Suprapubic skin (tissue), 4 donors: ENCODE measurements at places on chromosomes 2 and 18. TPM values are rescaled to one million over a fixed set of nuclear protein-coding genes. Genes with fewer than 3 reads are reported as not detected.

DNA sequence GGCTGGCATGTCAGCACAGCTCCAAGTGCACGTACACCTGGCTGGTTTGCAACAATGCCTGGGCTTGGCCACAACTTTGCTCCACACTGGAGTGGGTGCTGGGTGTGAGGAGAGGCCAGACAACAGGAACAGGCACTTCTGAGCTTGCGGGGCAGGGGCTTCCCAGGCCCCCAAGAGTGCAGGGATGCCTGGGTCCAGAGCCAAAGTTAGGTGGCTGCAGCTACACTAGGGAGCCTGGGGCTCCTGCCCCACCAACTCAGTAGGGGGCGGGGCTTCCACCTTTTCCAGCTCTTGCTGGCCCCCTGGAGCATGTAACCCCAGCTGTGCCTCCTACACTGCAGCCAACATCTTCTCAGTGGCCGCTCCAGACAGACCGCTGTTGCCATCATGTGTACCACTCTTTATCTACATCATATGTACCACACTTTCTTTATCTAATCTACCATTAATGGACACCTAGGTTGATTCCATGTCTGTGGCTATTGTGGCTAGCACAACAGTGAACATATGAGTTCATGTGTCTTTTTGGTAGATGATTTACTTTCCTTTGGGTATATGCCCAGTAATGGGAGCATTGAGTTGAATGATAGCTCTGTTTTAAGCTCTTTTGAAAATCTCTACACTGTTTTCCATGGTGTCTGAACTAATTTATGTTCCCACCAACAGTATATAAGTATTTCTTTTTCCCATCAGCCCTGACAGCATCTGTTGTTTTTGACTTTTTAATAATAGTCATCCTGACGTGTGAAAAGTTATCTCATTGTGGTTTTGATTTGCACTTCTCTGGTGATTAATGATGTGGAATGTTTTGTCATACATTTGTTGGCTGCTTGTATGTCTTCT is 87.9 kb downstream of the ZNF804A start:
- no peak for DNase-seq

GRCh38 chr2:21404827-21405625 is 281.3 kb downstream of the TDRD15 start:
- DNase-seq = no peak

DNA sequence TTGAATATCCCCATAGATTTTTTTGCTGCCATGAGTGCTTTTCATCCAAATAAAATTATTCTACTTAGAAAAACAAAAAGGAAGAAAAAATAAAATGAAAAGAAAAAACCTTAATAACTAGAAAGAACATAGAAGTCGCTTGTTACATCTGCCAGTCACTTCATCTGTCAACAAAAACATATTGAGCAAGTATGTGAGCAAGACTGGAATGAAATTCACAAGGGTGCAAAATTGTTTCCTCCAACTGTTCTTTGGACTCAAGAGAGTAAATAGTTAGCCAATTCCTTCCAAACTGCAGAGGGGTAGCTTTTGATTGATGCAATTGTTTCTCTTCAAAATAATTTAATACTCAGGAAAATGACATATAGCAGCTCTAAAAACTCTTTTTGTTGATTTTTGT is 336.3 kb upstream of the CDH7 start:
- DNase-seq = no peak

Gene IKZF2
- total RNA-seq = 95.3 TPM

DNA sequence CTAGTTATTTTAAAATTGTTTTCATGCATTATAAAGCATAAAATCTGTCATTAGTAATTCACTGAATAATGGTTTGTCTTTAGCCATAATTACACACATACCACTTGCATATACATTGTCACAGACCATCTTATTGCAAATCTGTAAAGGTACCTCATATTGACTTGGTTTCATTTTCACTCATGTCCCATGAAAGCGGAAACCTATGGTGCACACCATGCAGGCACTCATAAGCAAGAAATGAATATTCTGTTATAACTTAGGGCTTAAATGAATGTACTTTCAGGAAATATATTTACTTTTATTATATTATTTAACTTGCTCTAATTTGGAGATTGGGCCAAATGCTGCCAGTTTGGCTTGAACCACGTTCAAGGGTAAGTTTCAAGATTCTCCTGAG is 29.2 kb upstream of the STK17B start:
- no peak for DNase-seq

DNA sequence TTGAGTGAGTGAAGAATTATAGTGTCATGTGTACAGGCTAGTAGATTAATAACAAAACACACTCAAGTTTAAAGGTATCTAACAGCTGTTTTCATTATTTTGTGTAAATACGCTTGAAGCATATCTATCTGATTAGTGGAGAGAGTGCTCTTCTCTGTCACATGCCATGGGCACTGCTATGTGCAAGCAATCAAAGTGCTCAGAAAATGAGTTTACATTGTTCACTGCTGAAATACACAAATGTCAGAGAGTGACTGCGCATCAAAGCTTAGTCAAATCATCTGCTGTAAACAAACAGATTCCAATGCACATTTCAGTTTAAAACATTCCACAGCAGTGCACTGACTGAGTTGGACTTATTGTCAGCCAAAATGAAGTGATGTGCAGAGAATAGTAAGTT is 423.4 kb downstream of the ZEB2 start:
- DNase-seq = no peak

Gene INPP1
- 14.1 TPM for total RNA-seq

GRCh38 chr18:57648414-57648813 is 26.8 kb upstream of the NARS1 start:
- DNase-seq = no peak

Gene SKOR2
- total RNA-seq = not detected

DNA sequence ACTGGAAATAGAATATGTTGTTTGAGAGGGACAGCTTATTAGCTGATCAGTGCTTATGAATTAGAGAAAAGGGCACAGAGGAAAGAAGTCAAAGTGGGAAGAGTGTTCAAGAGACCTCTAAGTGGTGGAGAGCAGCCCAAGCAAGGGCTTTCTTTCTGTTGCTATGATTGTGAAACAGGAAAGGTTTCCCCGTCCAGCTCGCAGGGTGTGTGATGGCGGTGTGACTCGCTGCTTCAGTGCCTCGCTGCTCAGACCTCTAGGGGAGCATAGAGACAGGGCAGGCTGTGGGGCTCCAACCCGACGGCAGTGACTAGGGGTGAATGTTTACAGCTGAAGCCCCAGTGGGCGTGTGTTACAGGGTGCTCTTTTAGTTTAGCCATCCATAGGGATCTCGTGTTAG is 166.5 kb upstream of the COPS8 start:
- no peak for DNase-seq

Gene PRSS56
- total RNA-seq = not detected

DNA sequence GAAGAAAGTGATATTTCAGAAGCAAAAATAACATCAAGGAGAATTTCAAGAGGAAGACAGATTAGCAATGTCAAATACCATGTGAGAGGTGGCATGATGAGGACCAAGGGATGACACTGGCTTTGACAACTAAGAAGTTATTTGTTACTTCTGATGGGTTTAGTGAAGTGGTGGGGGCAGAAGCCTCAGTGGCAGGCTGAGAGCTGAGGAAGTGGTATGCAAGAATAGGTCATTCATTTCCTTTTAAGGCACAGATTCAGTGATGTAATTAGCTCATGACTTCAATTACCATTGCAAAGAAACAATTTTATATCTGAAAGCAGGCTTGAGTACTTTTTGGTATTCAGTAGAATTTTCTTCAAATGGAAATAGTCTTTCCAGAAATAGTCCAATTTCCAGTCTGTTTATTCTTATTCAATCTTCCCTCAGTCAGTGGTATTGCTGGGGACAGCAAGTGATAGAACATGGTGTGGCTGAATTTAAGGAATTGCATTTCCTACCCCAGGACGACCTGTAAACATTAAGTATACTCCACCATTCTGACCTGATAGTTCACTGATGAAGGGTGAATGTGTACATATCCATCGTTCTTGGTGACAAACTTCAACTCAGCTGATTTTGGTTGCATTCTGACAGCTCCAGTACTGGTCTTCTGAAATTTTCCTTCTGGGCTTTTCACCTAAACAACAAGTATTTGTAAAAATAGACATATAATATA is 28.2 kb downstream of the GEMIN6 start:
- DNase-seq = no peak

- DNase-seq = no peak
Observed at GRCh38 chr2:171728989-171729951, 42.0 kb downstream of the DYNC1I2 start.

Gene DNAJC27
- total RNA-seq = 3.6 TPM

Gene ALPI
- not detected for total RNA-seq

Gene FOXD4L1
- total RNA-seq = 0.19 TPM

Gene FOXI3
- total RNA-seq = 0.21 TPM
